ENCODE measurements at places on chromosomes 2 and 18. TPM values are rescaled to one million over a fixed set of nuclear protein-coding genes. Genes with fewer than 3 reads are reported as not detected.

Gene SKA1
- total RNA-seq = 20.7 TPM

Gene B4GALT6
- 3.0 TPM for total RNA-seq

DNA sequence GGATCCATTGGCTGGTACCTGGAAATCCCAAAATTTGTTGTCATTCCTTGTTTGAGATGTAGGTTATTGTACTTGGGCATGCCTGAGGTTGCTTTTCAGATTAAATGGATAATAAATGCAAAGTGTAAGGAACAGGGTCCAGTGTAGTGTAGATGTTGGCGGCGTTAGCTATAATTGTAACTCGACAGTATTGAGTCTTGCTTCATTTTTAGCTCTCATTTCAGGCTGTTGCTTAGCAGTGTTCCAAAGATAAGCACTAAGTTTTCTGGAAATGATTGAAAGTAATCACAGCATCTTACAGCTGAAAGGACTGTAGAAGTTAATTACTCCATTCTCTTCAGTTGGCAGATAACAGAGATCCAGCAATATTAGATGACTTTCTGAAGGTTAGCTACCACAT, 47.8 kb upstream of the SPTBN1 start:
- no peak for DNase-seq

DNA sequence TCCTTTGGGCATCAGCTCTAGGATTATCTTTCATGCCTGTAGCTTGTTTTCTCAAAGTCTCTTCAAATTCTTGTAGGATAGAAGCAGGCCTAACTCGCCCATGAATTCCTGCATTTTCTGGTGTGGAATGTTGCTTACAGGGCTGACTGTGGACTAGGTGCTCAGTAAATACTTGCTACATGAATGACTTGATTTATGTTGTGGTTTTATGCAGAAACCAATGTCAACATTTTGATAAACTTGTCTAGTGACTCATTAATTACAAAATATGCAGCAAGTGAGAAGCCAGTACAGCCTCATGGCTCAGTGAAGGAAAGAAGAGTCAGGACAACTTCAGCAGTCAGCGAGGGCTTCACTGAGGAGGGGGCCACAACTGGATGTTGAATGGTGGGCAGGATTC, 110.6 kb upstream of the SIX2 start:
- DNase-seq = no peak

Gene SMAD4
- 84.4 TPM for total RNA-seq

Gene CD8B2
- 0.54 TPM for total RNA-seq

GRCh38 chr2:49359721-49360406, 205.5 kb upstream of the FSHR start:
- DNase-seq = no peak

Gene CNDP1
- not detected for total RNA-seq

DNA sequence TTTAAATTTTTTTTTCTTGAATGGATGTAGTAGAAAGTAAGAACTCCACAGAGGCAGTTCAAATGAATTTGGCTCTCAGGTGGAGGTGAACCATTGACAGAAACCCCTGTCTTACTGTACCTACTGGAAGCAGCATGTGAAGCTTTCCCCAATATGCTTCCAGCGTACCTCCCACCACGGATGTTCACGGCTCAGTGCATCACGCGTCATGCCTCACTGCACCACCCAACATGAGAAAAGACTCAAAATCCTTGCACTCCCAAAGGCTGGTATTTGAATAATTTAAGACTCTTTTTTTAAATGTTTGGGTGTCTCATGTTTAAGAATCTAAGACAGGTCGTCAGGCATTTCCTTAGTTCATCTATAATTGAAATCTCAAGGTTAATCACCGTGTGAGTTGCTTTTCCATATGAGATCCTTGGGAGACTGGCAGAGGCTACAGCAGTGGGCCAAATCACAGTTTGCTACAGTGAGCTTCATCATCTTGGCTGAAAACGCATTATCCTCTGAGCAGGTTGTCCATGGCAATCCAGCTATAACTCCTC, 846.4 kb downstream of the DCDC2C start:
- DNase-seq = no peak

Gene SLC39A6
- 54.4 TPM for total RNA-seq

Gene SCG2
- total RNA-seq = not detected

DNA sequence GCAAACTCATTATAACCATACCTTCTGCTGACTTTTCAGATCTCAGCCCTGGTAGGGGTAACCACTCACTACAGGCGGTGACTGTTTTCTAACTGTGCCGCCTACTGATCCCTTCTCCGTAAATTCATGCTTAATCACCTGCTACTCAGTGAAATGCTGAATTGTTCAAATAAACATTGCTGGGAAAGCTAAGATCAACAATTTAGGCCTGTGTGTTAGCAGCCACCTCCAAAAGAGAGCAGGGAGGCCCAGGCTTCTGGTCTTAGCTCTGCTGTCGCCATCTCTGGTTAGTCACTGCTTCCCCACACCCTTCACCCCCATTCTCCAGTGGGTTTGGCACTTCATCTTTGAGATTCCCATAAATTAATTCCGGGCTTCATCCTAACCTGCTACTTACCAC, 21.8 kb upstream of the NT5C1B start:
- DNase-seq = no peak

- no peak for DNase-seq
Observed at GRCh38 chr2:196839574-196839973, 30.4 kb upstream of the C2orf66 start.

Gene STPG4
- total RNA-seq = not detected

Gene EMILIN2
- 28.0 TPM for total RNA-seq

- DNase-seq = no peak
Observed at GRCh38 chr2:36333350-36334012, 22.1 kb upstream of the CRIM1 start.

DNA sequence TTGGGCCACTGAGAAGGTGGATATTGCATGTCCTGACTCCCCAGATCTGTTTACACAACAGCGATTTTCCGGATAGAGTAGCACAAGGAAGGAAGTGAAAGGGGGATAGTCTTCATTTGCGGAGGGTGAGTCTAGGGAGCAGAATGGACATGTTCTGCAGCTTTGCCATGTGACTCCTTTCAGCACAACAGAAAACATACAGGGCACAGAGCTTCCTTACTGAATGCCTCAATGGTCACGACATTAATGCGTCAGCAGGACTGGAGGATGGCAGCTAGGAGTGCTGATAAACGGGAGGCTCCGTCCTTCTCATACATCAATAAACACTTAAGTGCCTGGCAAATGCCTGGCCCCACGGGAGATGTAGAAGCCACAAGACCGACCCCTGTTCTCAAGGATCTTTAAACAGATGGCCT, 163.0 kb downstream of the FAM210A start:
- no peak for DNase-seq

Gene CYS1
- 0.70 TPM for total RNA-seq
